Fibroblast of the aortic adventitia (primary cell): ENCODE measurements at places on chromosomes 4 and X. TPM values are rescaled to one million over a fixed set of nuclear protein-coding genes. Genes with fewer than 3 reads are reported as not detected.
A peak's percentile ranks its signal among the peaks of the same experiment; 100 is the strongest.

HTT-AS gene
- not detected in 2 replicates for total RNA-seq

DNA sequence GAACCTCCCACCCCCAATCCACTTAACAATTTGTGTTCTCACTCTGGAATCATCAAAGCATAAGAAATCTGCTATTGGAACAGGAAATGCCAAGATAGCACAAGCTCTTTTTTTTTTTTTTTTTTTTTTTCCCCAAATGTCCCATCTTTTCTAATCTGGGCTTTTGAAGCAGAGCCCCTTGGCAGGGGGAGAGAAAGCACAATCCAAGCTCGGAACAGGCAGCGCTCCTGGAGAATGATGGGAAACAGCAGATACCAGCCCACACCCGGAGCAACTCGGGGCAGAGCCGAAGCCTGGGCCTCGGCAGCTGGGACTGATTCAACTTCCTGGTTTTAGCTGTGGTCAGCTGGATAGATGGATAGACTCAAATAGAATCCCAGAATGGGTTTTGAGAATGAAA, 235.1 kb downstream of the QDPR start:
- peak; percentile 71 for DNase-seq

PCDH7 gene
- 63.0 and 172 TPM in 2 replicates for total RNA-seq

GRCh38 chrX:102067966-102068723, 57.3 kb upstream of the TCEAL2 start:
- DNase-seq = peak; percentile 28

DNA sequence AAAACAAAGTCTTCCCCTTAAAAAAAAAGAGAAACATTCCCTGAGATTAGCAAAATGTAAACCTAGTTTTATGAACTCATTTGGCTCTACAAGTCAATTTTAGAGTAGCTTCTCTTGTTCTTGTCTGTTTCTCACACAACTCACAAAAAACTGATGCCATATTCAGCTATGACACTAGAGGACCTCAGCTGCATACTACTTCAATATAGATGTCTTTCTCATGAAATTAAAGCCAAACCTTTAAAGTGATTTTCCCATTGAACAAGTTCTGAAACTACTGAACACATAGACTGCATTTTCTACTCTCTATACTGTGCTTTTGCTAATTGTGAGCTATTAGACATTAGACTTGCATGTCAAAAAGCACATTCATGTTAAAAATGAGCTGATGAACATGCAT, 49.8 kb downstream of the TBCK start:
- peak; percentile 78 for DNase-seq

NALF2 gene
- total RNA-seq = not detected in 2 replicates

GRCh38 chr4:3239998-3240920, 8.7 kb upstream of the MSANTD1 start:
- no peak for DNase-seq

- no peak for DNase-seq
Measured at GRCh38 chr4:92961881-92962280, 658.1 kb downstream of the GRID2 start.

- peak; percentile 80 for DNase-seq
Measured at GRCh38 chrX:53088136-53088974, 5.6 kb upstream of the KANTR start.

- peak; percentile 28 for DNase-seq
Measured at GRCh38 chrX:55486736-55487135, 2.9 kb downstream of the USP51 start.

- DNase-seq = no peak
Measured at GRCh38 chrX:865422-865821, 234.8 kb downstream of the SHOX start.

DNA sequence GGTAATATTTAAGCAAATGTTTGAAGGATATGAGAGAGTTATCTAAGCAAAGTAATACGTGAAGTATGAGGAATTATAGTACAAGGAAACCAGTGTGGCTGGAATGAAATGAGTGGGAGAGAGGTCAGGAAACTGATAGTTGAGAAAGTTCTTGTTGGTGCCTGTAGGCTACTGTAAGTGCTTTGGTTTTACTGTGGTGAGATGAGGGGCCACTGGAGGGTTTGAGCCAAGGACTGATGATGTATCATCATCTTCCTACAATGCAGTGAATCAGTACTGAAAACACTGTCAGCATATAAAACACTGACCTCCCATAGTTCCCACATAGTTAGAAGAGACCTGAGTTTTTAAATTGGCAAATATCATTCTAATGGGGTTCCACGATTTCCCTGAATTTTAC, 367.5 kb upstream of the CTSO start:
- DNase-seq = peak; percentile 69

- DNase-seq = no peak
Measured at GRCh38 chr4:71814433-71814832, 30.6 kb upstream of the GC start.

PNPLA4 gene
- total RNA-seq = 1.5 and 14.2 TPM in 2 replicates

DNA sequence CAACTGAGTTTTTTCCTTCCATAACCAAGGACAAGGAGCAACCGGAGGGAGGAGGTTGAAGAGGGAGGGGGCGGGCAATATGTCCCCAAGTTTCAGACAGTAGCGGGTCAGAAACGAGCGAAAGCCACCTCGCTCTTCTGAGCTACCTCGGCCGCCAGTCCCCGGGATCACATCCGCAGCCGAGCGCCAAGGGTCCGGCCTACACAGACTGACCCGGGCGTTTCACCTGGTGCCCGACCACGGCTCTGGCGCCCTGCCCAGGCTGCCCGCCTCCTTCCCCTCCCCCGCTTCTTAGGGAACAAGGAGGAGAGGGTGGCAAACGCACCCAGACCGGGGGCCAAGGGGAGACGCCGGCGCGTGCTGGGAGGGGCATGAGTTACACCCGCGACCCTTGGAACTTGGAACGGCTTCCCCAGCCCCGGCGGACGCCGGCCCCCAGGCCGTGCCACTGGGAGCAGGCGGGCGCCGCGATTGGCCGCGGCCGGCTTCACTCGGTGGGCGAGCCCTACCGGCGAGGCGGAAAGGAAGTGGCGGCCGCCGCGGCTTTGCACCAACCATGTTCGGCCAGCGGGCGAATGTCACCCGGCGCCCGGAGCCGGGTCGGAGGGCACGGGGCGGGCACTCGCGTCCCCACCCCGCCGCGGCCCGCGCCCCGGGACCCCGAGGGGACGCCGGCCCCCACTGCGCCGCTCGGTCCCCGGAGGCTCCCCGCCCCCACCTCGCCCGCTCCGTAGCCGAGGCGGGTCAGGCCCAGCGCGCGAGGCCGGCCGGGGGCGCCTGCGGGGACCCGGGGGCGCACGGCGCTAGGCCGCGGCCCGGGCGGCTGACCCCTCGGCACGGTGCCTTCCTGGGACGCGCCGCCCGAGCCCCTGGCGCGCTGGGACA, 1.5 kb downstream of the IRF2 start:
- peak; percentile 42 for DNase-seq
